Activated gamma-delta T cell (primary cell): ENCODE measurements at places on chromosomes 1 and 21.

DNA sequence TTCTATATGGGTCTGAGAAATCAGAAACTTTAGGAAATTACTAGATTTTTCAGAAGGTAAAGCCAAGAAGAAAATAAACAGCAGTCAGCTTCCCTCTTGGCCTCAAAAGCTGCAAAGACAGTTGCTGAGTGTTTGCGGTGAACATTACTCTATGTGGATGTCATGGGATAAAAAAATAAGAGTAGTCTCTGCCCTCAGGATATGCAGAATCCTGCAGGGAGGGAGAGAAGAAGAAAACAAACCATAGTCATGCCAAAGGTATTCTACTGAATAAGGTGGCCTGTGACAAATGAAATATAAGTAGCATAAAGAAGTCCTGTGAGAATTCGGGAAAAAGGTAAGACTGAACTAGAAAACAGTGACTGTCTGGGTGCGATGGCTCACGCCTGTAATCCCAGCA, 19.0 kb downstream of the YARS1 start:
- no peak for DNase-seq

DNA sequence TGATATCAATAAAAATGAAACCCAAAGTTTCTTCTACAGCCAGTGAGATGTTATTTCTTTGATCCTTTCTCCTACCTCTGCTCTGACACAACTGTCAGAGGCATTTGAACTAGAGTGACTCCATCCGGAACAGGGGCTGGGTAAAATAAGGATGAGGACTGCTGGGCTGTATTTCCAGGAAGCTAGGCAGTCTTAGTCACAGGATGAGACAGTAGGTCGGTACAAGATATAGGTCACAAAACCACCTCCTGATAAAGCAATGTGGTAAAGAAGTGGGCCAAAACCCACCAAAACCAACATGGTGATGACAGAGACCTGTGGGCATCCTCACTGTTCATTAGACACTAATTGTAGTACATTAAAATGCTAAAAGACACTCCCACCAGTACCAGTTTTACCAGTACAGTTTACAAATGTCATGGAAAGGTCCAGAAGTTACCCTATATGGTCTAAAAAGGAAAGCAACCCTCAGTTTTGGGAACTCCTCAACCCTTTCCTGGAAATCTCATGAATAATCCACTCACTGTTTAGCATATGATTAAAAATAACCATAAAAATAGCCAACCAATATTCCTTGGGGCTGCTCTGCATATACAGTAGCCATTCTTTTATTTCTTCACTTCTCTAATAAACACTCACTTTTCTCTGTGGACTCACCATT, 96.7 kb downstream of the GABPA start:
- no peak for DNase-seq

- DNase-seq, result no peak
Measured at GRCh38 chr21:25396135-25396711, 211.1 kb downstream of the MRPL39 start.

- no peak for DNase-seq
Measured at GRCh38 chr1:3899754-3900149, 320 bp downstream of the C1orf174 start.

- DNase-seq, result no peak
Measured at GRCh38 chr1:74650561-74650960, 23.0 kb downstream of the ERICH3 start.

- DNase-seq, result no peak
Measured at GRCh38 chr1:156578055-156578454, 1.5 kb upstream of the TTC24 start.

DNA sequence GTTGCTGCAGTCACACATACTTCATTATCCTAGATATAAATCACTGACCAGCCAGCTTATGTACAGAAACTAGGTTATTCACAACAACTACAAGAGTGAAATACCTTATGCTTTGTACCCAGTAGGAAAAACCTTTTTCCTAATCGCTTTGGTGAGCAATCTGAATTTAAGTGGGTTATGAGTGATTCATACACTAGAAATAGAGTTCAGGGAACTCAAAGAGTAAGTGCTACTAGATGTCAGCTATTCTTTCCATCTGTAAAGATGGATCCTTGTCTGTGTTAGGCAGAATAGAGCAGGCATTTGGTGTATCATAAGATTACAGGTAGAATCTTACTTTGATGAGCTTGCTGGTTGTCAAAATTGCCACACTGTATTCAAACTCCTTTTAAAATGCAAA, 101.9 kb downstream of the ZNF644 start:
- DNase-seq, result no peak

GRCh38 chr1:4526747-4527146, 127.7 kb upstream of the AJAP1 start:
- no peak for DNase-seq

GRCh38 chr1:212700223-212700891, 717 bp upstream of the BATF3 start:
- DNase-seq, result peak; percentile 36

DNA sequence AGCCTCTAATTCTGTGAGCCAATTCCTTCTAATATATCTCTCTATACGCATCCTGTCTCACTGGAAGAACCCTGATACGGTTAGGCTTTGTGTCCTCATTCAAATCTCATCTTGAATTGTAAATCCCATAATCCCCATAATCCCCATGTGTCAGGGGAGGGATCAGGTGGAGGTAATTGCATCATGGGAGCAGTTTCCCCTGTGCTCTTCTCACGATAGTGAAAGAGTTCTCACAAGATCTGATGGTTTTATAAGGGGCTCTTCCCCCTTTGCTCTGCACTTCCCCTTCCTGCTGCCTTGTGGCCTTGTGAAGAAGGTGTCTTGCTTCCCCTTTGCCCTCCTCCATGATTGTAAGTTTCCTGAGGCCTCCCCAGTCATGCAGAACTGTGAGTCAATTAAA, 116.1 kb downstream of the MRPS6 start:
- no peak for DNase-seq

GRCh38 chr1:220905650-220906560, 26.7 kb downstream of the HLX start:
- DNase-seq, result no peak

DNA sequence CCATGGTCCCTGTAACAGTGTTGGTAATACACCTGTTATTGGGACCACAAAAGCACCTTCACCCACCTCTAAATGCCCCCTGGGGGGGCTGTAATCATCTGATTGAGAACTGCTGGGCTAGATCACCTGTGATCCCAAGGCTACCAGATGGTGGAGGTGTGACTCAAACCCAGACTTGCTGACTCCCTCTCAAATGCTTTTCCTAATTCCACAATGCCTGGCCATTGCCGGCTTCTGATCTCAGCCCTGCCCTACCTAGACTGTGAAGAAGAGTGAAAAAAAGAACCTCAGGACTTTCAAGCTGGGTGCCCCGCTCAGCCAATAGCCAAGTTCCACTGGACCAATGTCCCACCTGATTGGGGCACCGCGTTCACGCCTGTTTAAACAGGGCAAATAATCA, 9.6 kb downstream of the TMEM9 start:
- DNase-seq, result no peak

DNA sequence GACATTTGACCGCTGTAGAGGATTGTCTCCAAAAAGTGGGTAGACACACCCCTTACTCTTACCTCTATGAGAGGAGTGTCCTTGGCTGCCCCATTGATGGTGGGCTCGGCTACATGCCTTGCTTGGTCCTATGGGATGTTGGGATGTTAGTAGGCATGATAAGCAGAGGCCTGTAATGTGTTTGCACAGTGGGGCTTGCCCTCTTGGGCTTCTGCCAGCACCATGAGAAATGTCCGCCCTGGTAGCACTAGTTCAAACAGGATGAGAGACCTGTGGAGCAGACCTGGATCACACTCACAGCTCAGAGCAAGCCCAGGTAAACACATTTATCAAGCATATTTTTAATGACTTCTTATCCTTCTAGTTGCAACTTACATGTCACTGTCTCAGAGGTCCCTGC, 54.2 kb downstream of the SH3GLB1 start:
- DNase-seq, result no peak

GRCh38 chr1:184911103-184911745, 63.1 kb downstream of the NIBAN1 start:
- DNase-seq, result no peak

DNA sequence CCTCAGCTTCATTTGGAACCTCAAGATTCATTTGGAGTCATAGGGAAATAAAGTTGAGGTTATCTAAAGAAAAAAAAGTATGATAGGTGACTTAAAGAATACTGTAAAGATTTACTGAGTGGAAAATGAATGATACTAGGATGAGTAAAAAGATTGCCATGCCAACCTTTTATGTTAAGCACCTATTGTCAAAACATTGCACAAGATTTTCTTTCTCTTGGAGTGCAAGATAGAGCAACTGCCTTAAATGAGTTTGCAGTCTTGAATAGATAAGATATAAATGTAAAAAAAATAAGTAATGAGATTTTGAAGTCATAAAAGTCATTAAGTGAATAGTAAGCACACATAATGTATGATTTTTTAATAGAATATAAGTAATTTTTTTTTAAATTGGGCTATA, 5.1 kb upstream of the ANGPTL1 start:
- no peak for DNase-seq

DNA sequence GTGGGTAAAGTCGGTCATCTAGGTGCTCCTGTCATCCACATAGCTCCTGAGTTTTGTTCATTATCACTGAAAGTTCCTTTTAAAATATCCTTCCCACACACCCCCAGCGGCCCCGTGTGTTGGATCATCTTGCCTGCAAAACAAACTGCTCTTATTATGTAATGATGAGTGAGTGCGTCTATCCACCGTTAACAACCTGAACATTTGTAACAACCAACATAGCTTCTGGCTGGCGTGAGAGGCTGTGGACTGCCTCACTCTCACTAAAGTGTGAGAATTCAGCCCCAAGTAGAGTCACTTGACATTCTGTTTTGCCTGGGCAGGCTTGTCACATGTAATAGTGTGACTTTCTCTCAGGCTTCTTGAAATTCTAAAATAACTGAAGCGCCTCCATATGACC, 14.5 kb upstream of the KCNA2 start:
- no peak for DNase-seq

GRCh38 chr1:82813386-82813785, 1012.7 kb downstream of the ADGRL2 start:
- DNase-seq, result no peak

GRCh38 chr1:52203935-52204625, 62.2 kb downstream of the ZFYVE9 start:
- no peak for DNase-seq

DNA sequence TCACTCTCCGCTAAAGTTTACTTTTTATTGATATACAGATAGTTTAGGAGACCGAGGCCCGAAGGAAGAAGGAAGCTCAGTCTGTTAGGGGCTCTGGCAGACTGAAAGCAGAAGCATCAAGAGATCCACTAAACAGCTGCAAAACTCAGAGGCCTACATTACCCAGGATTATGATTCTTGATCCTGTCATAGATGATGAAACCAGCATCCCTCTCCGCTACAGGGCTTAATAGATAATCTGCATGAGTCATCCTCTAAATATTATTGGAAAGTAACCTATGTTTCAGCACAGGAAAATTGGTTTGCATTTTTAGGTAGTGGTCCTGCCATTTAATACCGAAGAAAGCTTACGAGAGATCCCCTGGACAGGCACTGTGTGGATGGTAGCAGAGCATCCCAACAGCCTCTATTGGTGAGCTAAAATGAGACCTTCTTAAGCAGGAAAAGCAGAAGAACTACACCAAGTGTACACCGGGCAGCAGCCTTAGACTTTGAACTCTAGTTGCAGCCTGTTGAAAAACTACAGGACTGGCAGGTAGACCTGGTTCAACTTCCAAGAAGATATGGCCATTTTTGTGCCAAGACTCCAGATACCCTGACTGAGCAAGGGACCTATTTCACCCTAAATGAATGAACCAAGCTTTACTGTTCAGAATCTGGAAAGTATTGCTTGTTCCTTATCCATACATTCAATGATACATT, 6.8 kb downstream of the CASQ2 start:
- no peak for DNase-seq

DNA sequence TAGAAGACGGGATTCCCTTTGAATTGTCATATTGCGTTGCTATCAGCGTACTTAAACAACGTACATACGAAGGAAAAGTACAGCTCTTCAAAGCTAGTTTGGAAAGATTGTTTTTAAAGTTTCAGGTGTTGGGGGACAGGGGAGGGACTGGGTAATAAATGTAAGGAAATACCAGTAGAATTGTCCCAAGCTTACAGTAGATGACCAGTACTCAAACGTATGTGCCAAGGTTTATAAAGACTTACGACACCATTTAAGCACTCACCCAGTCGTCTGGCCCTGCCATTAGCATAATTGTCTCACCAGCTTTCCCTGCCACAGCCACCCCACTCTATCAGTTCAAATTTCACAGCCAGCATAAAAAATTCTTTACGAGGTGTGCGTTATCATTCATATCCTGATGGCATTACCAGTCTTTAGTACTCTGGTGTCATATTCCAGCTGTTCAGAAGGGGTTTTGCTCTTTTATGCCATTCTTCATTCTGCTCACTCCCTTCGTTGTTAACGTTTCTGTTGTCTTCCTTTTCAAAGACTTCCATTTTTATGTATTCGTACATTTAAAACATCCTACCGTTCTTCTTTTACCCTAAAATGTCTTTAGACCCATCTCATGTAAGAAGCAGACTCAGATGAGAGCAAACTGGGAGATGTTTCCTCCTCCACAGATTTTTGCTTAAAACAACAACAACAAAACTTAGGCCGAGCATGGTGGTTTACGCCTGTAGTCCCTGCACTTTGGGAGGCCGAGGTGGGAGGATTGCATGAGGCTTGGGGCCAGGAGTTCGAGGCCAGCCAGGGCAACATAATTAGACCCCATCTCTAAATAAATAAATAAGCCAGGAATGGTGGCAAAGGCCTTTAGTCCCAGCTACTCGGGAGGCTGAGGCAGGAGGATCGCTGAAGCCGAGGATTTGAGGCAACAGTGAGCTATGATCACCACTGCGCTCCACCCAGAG, 1.0 kb upstream of the HP1BP3 start:
- DNase-seq, result no peak

DNA sequence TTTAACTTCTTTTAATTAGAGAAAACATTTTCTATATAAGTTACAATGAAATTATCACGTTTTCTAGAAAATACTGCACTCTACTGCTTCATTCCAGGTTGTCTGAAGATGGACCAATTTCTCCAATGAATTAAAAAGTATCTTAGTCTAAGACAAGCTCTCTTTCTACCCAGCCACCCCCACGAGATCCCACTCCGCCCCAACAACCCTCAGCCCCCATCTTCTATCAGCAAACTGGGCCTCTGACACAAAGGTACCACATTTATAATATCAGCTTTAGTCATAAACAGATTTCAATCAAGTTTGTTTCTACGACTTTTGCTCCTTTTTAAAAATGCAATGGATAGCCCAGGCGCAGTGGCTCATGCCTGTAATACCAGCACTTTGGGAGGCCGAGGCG, 117.8 kb downstream of the RERE start:
- DNase-seq, result no peak

- no peak for DNase-seq
Measured at GRCh38 chr1:172781513-172782140, 122.7 kb downstream of the FASLG start.

DNA sequence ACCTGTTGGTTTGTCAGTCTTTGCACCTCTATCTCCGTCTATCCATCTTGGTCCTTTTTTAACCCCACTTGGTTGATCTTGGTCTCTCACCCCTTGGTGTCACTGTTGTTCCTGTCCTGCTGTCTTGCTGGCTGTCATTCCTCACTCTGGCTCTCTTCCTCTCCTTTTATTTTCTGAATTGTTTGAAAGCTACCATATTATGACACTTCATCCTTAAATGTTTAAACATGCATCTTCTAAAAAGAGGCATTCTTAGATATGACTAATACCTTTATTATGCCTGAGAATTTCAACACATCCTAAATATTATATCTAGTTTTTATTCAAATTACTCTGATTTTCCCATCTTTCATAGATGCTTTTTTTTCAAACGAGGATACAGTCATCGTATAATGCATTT, 37.0 kb downstream of the BACH1 start:
- DNase-seq, result no peak
